ENCODE measurements at places on chromosomes 12 and 14.

GRCh38 chr12:80598004-80598606, 109.3 kb upstream of the MYF6 start:
- no peak for DNase-seq

- DNase-seq = no peak
Observed at GRCh38 chr12:60333461-60333860, 737.6 kb downstream of the SLC16A7 start.

DNA sequence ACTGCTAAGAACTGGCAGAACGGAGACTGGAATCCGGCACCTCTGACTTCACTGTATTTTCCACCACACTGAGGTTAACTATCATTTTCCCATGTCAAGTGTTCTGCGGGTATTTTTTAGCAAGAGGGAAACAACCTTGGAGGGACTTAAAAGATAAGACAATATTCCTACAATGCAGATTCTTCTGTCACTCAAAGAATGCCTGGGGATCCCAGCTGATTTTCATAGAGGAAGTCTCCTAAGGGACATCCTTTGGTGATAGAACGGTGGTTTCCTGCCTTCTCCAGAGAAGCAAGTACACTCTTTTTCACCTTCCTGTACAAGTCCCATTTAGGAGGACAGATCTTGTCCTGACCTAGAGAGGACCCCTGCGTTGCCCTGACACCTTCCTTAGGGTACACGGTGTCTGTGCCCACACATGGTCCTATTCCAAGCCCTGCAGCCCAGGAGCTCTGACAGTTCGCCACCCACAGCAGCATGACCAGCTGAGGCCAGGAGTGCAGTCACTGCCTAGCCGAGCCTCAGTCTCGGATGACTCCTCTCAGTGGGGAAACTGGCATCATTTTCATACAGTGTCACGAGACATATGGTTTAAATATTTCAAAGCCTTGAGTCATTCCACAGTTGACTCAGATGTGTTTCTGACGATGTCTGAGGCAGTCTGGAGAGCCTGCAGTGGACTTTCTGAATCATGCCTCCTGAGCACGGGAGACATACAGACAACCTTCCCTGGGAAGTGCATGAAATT, 181.3 kb upstream of the FKBP4 start:
- DNase-seq = no peak

DNA sequence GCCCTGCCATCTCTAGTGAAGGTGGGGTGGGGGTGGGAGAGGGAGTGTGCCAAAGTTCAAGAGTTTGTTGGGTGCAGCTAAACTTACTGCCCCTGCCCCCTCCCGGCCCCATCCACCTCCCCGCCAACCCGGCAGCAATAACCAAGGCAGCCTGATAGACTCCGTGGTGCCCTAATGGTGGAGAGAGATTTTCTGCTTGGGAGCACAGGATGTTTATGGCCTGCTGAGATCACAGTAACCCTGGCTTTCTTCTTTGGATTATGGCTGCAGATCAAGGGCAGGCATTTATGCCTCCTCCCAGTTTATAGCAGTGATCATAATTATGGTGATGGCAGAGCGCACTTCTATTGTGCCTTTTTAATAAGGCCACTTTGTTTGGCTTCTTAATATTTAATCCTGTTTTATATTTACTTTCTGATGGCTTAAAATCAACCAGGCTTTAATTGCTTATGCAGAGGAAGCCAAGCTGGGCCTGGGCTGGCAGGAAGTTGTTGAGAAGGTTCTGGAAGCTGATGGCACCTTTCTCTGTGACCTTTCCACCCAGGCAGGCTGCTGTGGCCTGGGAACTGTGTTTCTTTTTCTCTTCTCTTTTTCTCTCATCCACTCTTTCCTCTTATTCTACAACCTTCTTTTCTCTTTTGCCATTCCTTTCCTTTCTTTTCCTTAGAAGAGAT, 256.8 kb upstream of the FKBP4 start:
- no peak for DNase-seq

DNA sequence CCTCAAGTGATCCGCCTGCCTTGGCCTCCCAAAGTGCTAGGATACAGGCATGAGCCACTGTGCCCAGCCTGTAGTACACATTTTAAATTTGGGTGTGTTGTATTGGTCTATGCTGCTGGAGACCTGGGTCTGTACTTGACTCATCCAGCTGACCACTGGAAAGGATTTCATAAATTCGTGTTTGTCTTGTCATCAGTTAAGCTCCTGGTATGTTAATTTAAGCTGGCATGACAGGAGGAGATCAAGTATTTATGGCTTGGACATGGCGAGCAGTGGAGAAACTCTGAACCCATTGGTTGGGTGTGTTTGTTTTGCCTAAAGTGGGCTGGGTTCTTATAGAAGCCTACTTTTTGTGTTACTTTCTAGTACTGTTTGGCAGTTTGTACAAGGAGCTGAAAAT, 24.2 kb downstream of the YY1 start:
- DNase-seq = no peak

- no peak for DNase-seq
Observed at GRCh38 chr14:21617614-21618013, 17.1 kb downstream of the OR10G2 start.

- no peak for DNase-seq
Observed at GRCh38 chr12:92601176-92601575, 101.6 kb upstream of the PLEKHG7 start.

GRCh38 chr12:98416845-98417244, 98.5 kb upstream of the TMPO start:
- no peak for DNase-seq

GRCh38 chr14:21454843-21455544, 929 bp downstream of the CHD8 start:
- no peak for DNase-seq

- DNase-seq = no peak
Observed at GRCh38 chr14:96629082-96629481, 126.9 kb downstream of the PAPOLA start.

GRCh38 chr14:74249433-74250375, 10.5 kb downstream of the VSX2 start:
- DNase-seq = no peak

DNA sequence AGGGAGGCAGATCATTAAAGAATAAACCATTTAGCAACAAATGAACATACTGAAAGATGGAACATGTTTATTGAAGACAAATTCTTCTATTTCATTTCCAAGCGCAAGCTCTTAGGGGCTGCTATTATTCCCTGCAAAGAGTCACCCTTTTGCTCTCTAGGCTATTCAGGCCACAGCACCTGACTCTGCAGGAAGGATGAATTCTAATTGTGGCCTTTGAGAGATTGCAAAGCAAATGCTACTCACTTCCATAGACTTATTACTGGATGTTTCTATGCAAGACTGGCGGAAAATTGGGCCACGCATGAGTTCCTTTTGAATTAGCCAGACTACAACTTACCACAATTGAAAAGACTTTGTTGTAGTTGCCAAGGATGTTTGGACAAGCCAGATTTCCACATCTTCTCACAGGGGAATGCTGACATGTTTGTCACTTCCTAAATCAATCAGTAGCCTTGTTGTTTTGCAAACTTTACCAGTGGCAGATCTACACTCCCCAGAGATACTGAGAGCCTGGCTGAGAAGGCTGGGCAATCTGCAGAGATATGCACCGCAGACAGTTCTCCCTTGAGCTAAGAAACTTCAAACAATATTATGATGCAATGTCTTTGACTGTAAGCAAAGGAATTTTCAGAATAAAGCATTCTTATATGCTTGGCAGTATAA, 334.3 kb upstream of the SYT1 start:
- DNase-seq = no peak

DNA sequence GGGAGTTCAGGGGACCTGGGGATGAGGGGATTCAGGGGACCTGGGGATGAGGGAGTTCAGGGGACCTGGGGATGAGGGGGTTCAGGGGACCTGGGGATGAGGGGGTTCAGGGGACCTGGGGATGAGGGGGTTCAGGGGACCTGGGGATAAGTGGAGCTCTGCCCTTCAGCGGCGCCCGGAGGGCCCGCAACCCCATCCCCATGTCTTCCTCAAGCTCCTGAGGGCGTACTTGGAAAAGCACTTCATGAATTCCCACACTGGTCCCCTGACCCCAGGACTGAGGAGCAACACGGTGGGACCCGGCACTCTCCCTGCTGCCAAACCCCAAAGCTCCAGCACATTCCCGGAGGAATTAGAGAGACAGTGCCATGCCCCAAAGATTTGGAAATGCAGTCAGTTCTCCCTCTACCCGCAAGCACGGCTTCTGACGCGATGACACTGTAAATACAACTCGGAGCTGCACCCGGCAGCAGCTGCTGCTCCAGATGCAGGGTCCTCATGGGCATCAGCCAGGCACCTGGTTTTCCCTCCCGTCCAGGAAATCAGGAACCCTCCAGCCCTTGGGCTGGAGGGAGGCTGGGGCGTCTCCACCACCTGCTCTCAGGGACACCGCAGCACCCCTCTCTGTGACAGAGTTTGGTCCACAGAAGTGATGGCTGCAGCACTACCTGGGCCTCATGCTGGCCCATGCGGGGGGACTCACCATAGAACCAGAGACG, 32.8 kb upstream of the C14orf180 start:
- no peak for DNase-seq

DNA sequence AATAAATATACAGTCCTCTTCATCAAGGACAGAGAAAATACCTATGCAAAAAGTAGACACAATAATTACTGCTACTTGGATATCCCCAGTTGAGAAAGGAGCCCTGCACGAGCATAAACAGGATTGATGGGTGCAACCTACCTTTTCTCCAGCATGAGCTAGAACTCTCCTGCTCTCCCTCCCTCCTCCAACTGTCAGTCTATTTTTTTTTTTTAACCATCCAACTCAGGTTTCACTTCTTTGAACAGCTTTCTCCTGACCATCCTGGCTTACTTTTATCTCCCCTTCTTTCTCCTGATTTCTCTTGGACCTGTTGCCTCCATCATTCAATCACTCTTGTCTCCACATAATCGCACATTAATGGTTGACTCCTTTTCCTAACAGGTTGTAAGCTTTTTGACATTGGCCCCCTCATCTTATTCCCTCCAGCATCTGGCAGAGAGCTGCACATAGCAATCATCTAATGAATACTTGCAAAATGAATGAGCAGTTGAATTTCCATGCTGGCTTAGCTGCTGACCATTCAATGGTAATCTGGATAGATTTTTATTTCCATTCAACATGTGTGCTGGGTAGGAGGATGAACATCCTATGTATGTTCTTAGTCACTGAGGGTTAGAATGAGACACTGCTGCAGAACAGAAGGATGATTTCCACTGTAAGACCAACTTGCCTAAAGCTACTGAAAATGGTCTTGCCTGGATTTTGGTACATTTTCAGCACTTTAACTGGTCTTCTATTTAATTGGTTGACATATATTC, 24.4 kb downstream of the MYBPC1 start:
- DNase-seq = no peak

DNA sequence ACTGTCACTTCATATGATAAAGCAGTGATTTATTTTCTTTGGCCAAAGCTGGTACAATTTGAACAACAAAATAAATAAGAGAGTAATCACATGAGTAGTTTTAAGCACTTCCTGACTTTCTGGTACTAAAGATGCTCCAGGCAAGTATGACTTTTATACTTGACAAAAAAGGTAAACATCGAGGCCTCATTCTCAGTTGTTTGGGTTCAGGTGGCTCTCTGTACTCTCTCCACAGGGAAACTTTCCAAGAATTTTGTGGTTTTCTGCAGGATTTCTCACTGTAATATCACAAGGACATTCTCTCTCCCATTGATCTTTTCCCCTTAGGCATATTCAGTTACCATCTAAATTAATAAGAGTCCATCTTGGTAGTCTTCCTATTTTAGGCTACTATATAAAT, 26.6 kb upstream of the KCNC2 start:
- DNase-seq = no peak

DNA sequence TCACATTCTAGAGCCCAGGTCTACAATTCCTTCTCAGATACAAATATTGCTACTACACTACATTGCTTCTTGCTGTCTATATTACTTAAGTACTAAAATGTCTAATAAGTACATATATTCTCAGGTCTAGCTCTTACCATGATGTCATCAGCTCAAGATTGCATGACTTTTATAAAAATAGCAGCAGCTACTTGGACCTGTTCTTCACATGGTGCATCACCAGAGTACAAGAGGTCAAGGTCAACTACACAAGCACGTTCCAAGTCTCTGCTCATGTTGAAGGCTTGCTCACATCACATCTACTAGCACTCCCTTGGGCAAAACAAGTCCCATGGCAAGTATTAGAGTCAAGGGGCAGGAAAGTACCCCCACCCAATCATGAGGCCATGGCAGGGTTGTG, 465.6 kb downstream of the MED13L start:
- DNase-seq = no peak

GRCh38 chr14:77139540-77140358, 1.8 kb downstream of the ZDHHC22 start:
- DNase-seq = no peak

GRCh38 chr12:8941691-8942478, 7.6 kb downstream of the M6PR start:
- DNase-seq = no peak

GRCh38 chr14:105021656-105022275, 883 bp upstream of the CDCA4 start:
- peak; percentile 64 for DNase-seq

DNA sequence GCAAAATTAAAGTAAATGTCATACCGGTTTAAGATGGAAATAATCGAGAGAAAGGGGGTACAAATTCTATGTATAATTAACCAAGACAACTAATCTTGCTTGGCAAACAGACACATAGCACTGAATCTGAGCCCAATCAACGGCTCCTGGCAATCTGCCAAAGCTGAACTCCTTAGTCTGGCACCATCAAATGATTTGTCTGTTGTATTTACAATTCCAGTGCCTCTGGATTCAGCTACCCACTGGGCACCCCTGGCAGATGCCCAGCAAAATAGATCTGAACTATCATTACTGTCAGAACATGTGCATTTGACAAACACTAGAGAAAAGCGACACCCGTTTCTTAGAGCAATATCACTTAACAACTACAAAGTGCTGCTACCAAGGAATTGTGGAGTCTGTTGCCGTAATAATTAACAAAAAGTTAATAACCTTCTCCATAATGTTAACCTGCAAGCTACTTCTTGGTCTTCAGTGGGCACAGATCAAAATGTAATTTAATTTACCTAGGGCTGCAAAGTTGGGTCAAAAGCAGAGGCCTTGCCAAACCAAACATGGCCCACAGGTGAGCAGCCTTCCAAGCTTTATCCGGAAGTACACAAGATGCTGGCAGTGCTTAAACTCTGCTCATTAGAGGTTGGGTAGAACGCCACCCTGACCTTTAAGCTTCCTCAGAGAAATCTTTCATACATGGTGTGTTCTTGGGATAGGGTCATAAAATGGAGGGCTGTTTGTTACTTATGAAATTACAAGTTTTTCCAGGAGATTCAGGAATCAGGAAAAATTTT, 7.6 kb downstream of the EGLN3 start:
- DNase-seq = no peak

GRCh38 chr14:22386924-22387775, 201.9 kb downstream of the DAD1 start:
- DNase-seq = peak; percentile 77

GRCh38 chr12:131032082-131032750, 78.5 kb downstream of the ADGRD1 start:
- DNase-seq = no peak

DNA sequence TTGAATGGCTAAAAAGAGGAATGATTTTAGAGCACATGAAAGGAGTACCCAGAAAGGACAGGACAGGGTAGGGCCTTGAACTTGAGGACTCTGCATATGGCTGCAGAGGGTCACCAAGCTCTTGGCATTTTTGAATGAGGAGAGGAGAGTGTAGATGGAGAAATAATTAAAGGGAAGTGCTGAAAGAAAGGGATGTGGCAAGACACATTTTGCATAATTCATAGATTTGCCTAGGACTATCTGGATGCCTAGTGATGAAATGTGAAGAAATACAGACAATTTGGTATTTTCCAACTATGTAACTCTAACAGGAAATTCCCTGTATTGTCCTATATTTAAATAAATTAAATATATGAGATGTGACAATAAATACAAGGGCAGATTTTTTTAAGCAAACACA, 27.5 kb upstream of the MDM1 start:
- no peak for DNase-seq
